ENCODE measurements at places on chromosomes 4 and X.

DNA sequence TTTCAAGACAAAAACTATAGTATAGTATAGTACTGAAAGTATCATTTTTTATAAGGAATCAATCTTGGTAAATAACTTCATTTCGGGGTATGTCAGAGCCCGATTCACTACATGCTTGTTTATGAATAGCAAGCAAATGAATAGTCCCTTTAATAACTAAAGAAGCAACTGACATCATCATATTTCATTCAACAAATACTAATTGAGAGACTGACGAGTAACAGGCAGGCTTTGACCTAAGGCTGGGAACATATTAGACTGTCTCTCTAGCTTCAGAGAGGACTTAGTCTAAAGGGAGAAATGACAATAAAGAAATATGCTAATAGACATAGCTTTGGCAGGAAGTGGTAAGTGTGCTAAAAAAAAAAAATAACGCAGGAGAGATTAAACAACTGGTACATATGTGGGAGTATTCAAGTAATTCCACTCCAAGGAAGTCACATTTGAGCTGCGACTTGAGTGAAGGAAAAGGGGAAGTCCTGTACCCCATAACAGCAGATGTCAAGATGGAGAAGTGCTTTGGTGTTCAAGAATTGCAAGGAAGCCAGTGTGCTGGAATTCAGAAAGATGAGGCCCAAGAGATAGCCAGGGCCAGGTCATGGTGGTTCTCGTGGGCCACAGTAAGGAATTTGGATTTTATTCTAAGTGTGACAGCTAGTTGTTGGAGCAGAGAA, 284.9 kb downstream of the FBXO8 start:
- DNase-seq = no peak

DNA sequence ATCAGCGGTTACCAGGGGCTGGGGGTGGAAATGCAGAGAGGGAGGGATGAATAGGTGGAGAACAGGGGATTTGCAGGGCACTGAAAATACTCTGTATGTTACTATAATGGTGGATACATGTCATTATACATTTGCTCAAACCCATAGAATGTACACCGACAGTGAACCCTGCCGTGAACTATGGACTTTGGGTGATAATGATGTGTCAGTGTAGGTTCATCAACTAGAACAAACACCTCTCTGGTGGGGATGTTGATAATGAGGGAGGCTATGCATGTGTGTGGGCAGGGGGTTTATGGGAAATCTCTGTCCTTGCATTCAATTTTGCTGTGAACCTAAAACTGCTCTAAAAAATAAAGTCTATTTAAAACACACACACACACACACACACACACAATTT, 11.5 kb downstream of the HPSE start:
- no peak for DNase-seq

DNA sequence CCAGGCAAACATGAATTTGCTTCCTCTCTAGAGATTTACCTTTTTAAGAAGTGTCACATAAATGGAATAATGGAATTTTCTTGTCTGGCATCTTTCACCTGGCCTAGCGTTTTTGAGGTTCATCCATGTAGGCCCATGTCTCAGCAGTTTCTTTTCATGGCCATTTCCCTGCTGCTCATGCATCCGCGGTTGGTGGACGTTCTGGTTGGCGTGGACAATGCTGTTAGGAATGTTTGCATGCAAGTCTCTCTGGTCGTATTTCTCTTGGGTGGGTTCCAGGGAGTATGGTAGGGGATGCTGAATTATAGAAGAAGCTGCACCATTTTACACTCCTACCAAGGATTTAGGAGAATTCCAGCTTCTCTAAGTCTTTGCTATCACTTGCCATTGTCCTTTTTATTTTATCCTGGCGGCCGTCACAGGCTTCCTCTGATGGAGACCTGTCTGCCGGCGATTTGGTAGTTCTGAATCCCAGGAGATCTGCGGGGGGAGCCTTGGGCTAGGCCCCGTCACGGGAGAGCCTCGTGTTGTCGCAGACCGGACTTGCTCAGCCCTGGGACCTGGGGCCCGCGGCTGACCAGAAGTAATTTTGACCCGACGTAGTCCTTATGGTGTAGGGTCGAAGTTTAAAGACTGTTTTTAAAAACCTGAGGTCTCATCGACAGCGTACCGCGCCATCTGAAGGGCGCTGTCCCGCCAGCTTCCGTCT, 56.9 kb upstream of the TADA2B start:
- DNase-seq = no peak

DNA sequence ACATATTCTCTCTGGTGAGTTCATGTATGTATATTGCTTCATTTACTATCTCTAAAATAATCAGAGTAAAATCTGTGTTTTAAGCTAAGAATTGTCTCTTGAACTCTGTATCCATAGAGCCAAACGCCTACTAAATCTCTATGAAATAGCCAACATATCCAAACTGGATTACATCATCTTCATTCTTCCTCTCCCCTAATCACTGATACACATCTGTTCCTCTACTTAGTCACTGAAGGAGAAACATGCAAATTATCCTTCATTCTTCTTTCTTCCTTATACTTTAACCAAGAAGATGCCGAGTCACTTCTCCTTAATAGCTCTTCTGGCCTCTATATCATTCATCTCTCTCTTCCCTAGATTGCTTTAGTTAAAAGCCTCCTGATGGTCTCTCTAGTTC, 630.4 kb upstream of the FTHL17 start:
- DNase-seq = no peak

DNA sequence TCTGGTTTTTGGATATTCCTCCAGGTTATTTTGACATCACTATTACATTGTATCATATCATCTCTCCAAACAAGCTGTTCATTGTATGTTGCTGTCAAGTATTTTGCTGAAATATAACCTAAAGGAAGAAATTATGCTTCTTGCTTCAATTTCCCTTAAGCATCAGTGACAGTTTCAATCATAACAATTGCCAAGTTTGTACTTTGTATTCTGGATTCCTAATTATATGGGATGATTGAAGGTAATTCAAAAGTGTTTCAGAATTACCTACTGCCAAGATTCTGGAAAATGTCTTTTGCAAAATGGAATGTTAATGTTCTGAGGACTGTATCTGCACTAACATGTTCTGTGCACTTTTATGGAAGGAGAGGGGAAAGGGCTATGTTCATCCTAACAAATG, 228.7 kb downstream of the PRDM5 start:
- DNase-seq = no peak

DNA sequence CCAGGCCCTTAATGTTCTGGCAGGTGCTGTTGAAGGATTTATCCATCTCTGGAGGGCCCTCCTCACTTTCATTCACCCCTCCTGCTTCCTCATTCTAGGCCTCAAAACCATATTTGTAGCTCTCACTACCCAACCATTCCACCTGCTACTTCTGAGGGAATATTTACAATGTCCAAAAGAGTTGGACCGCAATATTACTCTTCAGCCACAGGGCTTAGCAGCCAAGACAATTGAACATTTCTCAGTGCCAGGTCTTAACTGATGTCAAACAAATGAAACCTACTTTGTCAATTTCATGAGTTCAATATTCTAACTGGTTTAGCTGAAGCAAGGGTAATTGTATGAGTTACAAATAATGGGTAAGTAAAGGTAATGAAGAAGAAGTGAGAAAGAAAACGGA, 113.2 kb downstream of the ENOX2 start:
- DNase-seq = no peak

GRCh38 chrX:140918398-140919038, 83.9 kb upstream of the SPANXB1 start:
- DNase-seq = no peak

DNA sequence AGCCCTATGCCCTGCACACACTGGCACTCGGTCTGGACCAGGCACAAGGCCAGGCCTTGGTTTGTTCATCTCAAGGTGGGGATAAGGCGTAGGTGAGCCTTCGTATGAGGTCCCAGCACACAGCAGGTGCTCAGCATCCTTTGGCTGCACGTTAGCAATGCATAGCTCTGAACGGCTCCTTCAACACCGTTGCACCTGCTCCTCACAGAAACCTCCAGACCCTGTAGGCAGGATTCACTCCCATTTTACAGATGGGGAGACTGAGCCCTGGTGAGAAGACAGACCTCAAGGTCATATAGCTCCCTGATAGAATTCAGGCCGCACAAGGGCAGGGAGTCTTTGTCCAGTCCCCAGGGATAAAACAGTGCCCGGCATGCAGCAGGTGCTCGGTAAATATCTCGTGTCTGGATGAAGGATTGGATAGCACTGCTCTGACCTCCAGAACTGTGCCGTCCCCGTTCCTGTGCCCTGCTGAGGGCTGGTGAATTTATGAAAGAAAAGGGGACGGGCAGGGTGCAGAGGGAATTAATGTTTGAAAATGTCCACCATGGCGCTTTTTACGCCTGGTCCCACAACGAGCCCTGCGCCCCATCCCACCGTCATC, 2.4 kb downstream of the PPP2R2C start:
- no peak for DNase-seq

DNA sequence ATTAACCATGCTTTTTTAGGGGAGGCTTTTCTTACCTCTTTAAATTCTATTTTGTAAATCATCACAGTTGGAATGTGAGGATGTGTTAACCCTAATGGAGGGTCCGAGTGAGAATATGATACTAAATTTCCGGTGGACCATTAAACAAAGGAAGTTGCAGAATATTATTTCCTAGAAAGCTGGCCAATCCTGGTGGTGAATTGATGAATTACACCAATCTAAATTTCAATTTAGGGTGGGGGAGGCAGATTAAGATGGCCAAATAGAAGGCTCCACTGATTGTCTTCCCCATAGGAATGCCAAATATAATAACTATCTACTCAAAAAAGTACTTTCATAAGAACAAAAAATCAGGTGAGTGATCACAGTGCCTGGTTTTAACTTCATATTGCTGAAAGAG, 1045.6 kb downstream of the GLUD2 start:
- no peak for DNase-seq

DNA sequence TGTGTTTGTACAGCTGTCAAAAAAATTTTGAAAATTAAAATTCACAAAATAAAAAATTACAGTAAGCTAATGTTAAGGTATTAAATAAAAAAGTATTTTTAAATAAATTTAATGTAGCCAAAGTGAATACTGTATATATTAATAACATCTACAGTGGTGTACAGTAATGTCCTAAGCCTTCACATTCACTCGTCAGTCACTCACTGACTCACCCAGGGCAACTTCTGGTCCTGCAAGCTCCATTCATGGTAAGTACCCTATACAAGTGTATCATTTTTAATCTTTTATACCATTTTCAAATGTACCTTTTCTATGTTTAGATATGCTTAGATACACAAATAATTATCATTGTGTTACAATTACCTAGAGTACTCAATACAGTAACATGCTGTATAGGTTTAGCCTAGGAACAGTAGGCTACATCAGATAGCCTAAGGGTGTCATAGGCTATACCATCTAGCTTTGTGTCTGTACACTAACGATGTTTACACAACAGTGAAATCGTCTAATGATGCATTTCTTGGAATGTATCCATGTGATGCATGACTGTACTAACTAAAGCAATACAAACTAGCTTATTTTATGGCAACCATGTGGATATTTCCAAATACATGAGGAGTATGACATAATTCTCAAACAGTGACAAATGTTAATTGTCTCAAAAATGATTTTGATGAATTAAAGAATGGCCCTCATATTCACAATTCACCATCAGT, 13.7 kb downstream of the DDX60 start:
- no peak for DNase-seq

- DNase-seq = no peak
Observed at GRCh38 chrX:124462931-124463330, 116.6 kb downstream of the SH2D1A start.

GRCh38 chrX:155048977-155049619, 21.8 kb downstream of the CMC4 start:
- no peak for DNase-seq

- DNase-seq = no peak
Observed at GRCh38 chr4:15349531-15349935, 78.3 kb upstream of the C1QTNF7 start.

DNA sequence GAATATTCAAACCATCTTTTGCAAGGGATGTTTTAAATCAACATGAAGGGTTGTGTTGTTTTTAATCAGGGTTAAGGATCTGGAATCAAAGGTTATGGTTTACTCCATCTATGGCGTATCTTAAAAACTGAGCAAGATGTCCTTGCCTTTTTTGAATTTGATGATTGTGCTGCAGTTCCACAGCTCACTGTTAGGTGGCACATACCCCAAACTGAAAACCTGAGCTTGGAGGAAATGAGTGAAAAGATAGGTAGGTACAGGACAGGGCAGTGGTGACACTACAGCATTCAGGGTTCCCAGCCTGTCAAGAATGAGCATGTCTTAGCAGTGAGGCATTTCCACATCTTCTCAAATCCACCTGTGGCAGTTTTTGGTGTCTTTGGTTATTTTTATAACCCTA, 13.1 kb upstream of the EOLA1 start:
- DNase-seq = no peak

- DNase-seq = no peak
Observed at GRCh38 chr4:123346951-123347350, 49.6 kb upstream of the SPRY1 start.

GRCh38 chrX:8848911-8849310, 47.7 kb upstream of the FAM9A start:
- no peak for DNase-seq

DNA sequence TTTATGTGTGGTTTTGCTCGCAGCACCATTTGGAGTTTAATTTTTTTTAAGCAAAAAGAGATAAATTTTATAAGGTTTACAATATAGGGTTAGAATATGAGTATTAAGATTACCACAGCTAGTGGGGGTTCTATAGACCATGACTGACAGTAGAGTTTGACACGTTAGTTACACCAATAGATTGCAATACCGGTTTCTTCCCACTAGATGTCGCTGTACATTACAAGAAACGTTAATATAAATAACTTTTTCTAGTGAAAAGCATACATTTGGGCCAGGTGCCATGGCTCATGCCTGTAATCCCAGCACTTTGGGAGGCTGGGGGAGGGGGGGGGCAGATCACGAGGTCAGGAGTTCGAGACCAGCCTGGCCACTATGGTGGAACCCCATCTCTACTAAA, 433.6 kb downstream of the MAGEB5 start:
- no peak for DNase-seq

- DNase-seq = no peak
Observed at GRCh38 chr4:51830156-51830720, 12.7 kb upstream of the DCUN1D4 start.
